ENCODE measurements at places on chromosomes 7 and 10.

DNA sequence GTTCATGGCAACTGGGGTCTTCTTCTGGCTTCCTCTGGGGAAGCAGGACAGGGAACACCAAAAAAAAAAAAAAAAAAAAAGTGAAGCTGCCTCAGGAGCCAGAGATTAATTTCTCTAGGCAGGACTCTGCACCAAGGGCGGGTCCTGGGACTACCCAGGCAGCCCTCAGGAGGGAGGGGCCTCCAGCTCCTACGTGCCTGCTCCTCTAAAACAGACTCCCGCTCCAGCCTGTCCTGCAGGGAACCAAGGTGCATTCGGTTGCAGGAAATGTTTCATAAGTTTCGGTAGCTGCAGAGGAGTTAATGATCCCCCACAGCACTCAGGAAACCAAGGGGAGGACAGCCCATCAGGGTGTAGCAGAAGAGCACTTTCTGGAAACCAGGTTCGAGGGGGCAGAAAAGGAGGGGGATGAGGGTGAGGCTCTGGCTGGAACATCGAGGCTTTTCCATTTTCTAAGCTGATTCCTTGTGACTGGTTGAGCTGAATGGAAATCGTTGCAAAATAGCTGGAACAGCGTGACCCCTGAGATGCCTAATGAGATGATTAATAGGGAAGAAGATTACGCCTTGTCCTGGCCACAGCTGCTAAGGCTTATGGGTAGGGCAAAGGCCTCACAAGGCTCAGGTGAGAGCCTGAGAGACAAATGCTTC lies 84.2 kb downstream of the STRA8 start:
- no peak for DNase-seq

GRCh38 chr7:5597772-5598171 lies 174.1 kb upstream of the TNRC18 start:
- DNase-seq: no peak

DNA sequence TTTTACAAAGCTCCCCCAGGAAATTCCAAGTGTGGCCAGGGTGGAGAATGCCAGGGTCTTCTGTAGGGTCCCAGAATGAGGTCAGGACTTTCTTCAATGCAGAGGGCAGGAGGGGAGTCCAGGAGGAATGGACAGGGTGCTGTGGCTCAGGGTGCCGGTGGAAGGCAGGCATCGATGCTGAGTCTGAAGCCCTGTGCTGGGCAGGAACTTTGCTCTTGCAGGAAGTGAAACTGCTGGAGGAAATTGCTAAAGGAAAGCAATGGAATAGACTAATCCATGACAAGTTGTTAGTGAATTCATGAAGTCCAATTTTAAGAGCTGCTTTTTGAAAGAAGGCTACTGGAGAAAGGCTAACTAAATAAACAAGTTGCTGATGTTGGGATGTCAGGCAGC lies 14.8 kb downstream of the PTPRE start:
- DNase-seq: no peak

GRCh38 chr7:22864301-22864700 lies 41.7 kb upstream of the TOMM7 start:
- no peak for DNase-seq

- peak; percentile 67 for DNase-seq
Observed at GRCh38 chr10:124539935-124540641, 78.5 kb downstream of the LHPP start.

DNA sequence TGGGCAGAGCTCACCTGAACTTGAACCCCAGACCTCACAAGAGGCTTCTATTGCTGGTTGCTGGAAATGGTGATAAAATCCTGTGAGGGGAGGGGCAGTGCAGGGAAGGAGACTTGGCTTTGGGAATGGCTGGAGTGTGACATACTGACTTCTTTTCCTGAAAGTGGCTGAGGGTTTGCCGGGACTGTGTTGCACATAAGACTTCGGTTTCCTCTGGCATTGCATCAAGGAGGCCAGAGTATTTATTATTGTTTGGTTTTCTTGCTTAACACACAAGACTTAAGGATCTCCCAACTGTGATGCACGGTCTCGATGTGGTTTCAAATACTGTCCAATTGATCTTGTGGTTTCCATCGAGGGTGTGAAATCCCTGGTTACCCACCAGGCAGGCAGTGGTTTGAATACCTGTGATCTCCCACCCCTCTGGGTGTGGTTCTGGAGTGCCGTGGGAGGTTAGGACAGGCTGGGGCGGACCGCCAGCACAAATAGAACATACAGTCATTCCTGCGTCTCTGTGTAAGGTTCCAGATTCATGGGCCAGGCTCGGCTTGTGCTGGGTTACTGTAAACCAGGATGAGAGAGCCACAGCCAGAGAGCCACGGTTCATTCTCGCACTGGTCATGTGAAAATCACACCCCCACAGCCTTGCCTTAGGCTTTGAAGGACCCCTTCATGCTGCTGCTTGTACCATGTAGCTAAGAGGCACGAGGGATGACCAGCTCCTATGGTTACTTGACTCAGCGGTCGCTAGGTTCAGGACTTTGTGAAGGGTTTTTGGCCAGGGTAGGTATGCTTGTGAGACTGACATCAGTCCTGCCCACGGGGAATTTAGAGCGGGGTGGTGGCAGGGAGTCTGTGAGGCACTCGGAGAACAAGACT lies 39.2 kb downstream of the WBP1L start:
- DNase-seq: no peak

DNA sequence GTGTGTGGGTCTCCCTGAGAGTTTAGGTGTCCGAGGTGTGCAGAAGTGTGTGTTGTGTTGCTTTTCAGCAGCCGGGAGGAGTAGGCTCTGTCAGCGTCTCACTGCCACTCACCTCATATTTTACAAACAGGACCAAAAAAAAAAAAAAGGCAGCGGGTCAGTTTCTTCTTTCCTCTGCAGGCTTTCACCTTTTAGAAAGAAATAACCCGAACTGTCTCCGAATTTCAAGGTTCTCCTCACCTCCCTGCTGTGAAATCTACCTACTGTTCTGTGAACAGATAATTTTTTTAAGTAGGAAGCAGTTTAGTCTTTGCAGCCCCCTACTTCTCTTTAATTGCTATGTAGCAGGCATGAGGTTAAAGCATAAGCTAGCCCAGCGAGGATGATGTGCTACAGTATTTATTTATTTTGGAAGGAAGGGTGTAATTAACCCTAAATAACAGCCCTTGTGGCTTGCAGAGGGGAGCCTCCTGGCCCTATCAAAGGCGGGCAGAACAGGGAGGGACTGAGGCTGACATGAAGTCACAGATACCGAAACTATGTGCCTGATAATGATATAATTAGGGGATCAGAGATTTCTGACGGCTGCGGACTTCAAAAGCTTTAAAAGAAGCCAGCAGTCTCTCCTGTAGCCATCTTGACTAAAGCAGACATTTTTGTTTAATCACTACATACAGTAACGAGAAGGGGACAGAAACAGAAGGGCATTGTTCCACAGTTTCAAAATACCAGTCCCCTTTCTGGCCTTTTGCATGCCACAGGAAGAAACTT lies 1.6 kb downstream of the BAMBI start:
- DNase-seq: no peak

- no peak for DNase-seq
Observed at GRCh38 chr10:74500816-74501215, 325.6 kb upstream of the KAT6B start.

DNA sequence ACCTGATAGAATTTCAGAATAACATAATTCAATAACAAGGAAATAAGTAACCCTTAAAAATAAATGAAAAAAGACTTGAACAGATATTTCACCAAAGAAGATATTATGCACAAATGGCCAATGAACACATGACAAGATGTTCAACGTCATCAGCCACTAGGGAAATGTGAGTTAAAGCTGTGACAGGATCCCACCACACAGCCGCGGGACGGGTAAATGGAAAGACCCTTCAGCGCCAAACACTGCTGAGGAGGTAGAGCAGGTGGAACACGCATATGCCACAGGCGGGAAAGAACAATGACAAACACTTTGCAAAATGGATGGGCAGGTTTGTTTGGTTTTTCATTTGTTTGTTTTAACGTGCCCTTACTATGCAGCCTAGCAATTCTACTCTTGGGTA lies 86.1 kb upstream of the RNF32 start:
- no peak for DNase-seq
